Small intestine (tissue), 16 donors: ENCODE measurements at places on chromosomes 13 and 19.

DNA sequence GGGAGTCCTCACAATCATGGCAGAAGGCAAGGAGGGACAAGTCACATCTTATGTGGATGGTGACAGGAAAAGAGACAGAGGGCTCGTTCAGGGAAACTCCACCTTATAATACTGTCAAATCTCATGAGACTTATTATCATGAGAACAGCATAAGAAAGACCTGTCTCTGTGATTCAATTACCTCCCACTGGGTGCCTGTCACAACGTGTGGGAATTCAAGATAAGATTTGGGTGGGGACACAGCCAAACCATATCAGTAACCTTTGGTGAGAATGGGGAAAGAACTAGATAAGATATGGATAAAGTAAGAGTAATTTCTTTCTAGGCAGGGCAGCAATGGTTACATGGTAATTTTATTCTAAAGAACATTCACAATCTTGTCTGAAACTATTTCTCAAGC is 344.9 kb upstream of the KLF12 start:
- no peak overlapping the region for H3K4me3 ChIP-seq
- DNase-seq, result no peak
- H3K36me3 ChIP-seq, result no peaks in the 10 kb centered on the region
- no peaks in the 10 kb centered on the region for H3K4me1 ChIP-seq
- H3K27ac ChIP-seq, result no peak overlapping the region
- H3K27me3 ChIP-seq, result no peaks in the 10 kb centered on the region

DNA sequence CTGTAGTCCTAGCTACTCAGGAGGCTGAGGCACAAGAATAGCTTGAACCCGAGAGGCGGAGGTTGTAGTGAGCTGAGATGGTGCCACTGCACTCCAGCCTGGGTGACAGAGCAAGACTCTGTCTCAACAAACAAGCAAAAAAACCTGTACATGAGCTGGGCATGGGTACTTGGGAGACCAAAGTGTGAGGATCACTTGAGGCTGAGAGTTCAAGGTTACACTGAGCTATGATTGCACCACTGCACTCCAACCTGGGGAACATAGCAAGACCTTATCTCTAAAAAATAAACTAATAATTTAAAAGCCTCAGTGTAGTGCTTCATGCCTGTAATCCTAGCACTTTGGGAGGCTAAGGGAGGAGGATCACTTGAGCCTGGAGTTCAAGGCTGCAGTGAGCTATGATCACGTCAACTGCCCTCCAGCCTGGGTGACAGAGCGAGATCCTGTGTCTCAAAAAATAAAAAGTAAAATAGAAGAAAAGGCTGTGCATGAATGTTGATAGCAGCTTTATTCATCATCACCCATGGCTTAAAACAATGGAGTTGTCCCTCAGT is 12.3 kb upstream of the DOCK6 start:
- H3K36me3 ChIP-seq, result no peaks in the 10 kb centered on the region
- no peak overlapping the region for H3K4me3 ChIP-seq
- H3K27me3 ChIP-seq, result no peaks in the 10 kb centered on the region

DNA sequence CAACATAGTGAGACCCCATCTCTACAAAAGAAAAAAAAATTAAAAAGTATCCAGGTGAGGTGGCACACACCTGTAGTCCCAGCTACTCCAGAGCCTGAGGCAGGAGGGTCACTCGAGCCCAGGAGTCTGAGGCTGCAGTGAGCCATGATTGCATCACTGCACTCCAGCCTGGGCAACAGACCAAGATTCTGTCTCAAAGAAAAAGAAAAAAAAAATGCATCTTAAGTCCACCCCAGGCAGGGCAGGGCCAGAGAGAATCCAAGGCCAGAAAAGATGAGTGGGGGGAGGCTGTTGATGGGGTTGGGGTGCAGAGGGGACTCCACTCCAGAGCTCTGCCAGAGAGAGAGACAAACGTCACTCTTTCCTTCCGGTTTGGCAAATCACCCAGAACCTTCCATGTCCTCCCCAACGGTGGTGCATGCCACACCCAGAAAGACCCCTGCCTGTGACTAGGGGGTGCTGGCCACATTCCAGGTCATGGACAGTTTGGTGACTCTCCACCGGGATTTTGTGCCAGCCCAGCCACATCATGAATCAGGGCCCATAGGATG is 431 bp downstream of the FUT3 start:
- H3K27me3 ChIP-seq, result no peaks in the 10 kb centered on the region
- no peak for DNase-seq
- no peak overlapping the region for H3K27ac ChIP-seq
- no peaks in the 10 kb centered on the region for H3K4me1 ChIP-seq

GRCh38 chr19:907183-907853 is 5.7 kb downstream of the R3HDM4 start:
- H3K27ac ChIP-seq, result no peak overlapping the region
- H3K27me3 ChIP-seq, result no peaks in the 10 kb centered on the region
- peaks cover 3% of the 10 kb centered on the region for H3K4me1 ChIP-seq

GRCh38 chr13:53020764-53021335 is 7.8 kb upstream of the OLFM4 start:
- no peak for DNase-seq
- H3K4me1 ChIP-seq, result no peaks in the 10 kb centered on the region
- H3K27ac ChIP-seq, result no peak overlapping the region
- no peaks in the 10 kb centered on the region for H3K27me3 ChIP-seq
- H3K36me3 ChIP-seq, result no peaks in the 10 kb centered on the region

GRCh38 chr19:8609279-8610040 is 1.1 kb downstream of the ADAMTS10 start:
- H3K27ac ChIP-seq, result peak overlapping the region; percentile 65
- peaks cover 3% of the 10 kb centered on the region for H3K4me1 ChIP-seq
- H3K4me3 ChIP-seq, result peak overlapping the region; percentile 27
- H3K36me3 ChIP-seq, result no peaks in the 10 kb centered on the region
- no peak for DNase-seq
- H3K27me3 ChIP-seq, result no peaks in the 10 kb centered on the region

- H3K4me3 ChIP-seq, result no peak overlapping the region
- H3K27ac ChIP-seq, result no peak overlapping the region
- DNase-seq, result no peak
- H3K36me3 ChIP-seq, result no peaks in the 10 kb centered on the region
Measured at GRCh38 chr13:75468602-75469001, 13.4 kb downstream of the TBC1D4 start.

DNA sequence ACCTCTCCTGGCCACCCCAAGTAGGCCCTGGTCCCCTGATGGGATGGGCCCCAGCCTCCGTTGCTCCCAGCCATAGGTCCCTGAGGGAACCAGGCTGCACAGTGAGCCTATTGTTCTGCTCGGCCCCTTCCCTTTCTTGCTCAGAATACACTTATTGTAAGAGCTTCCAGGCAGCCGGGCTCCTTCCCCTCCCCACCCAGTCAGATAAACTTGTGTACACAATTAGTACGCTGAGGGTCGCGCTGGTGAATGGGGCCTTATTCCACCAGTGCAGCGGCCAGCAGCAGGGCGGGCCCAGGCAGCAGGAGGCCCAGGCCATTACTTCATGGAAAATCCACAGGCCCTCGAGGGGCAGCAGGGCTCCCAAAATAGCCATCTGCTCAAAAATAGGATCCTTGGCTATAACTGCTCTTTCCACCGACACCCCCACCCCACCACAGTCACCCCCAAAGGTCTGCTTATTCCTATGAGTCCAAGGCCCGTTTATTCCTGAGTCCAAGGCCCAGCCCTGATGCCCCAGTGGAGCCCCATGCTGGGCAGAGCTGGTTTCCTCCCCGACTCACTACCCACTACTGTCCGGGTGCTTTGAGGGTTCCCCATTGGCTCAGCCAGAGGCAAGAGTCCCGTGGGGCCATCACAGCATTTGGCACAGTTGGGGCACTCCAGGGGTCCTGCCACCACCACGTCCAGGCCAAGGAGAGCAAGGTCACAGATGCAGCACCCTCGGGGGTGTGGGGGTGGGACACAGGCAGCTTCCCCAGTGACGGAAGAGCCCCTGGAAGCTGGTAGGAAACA is 22.1 kb downstream of the CAPN12 start:
- no peak overlapping the region for H3K4me3 ChIP-seq
- DNase-seq, result peak; percentile 61
- H3K36me3 ChIP-seq, result peaks cover 100% of the 10 kb centered on the region
- H3K27ac ChIP-seq, result peak overlapping the region; percentile 63
- H3K27me3 ChIP-seq, result no peaks in the 10 kb centered on the region

DNA sequence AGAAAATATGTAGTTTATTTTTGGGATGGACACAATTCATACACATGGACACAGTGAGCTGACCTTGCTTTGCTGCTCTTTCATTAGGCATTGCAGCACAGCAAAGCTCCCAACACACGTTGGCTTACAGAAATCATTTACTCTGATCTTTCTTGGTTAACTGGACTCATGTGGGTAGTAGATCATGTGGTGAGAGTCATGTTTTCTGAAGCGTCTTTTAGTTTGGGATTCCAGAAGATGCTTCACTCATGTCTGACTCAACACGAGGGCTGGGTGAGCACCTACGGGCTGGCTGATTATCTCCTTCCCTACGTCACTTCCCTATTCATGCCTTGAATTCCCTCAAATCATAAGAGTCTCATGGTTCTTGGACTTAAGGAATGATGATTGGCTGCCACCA is 12.1 kb upstream of the LGALS16 start:
- peaks cover 2% of the 10 kb centered on the region for H3K27me3 ChIP-seq
- H3K4me1 ChIP-seq, result no peaks in the 10 kb centered on the region
- no peak for DNase-seq
- no peak overlapping the region for H3K4me3 ChIP-seq

DNA sequence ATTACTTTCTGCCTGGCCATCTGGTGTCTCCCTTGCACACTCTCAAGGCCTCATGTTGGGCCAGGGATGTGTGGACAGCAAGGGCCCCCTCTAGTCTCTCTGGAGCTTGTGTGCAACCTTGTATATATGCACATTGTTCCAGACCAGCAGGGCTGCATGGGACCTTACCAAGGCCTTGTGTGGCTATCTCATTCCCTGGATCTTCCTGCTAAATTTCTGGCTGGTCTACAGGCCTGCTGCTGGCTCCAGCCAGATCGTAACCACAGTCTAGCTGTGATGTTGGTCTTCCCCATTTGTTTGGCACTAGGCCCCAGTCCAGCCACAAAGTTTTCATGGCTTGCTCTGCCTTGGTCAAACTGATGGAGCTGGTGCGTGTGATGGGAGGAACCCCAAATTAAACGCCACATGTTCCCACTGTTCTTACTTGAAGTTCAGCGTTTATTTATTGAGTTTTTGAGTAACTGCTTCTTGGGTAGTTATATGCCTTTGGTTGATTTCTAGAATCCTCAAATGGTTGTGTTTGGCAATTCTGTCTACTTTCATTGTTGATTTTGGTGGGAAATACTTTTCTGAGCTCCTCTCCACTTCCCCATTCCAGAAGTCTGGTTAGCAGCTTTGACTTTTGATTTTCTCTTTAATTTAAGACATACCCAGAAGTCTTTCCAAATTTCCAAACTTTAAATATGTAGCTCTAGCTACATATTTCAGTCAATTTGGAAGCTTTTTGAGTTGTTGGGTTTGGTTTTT is 56.4 kb downstream of the SIPA1L3 start:
- H3K36me3 ChIP-seq, result no peaks in the 10 kb centered on the region
- H3K4me1 ChIP-seq, result no peaks in the 10 kb centered on the region
- no peaks in the 10 kb centered on the region for H3K27me3 ChIP-seq
- no peak overlapping the region for H3K27ac ChIP-seq
- H3K4me3 ChIP-seq, result no peak overlapping the region

DNA sequence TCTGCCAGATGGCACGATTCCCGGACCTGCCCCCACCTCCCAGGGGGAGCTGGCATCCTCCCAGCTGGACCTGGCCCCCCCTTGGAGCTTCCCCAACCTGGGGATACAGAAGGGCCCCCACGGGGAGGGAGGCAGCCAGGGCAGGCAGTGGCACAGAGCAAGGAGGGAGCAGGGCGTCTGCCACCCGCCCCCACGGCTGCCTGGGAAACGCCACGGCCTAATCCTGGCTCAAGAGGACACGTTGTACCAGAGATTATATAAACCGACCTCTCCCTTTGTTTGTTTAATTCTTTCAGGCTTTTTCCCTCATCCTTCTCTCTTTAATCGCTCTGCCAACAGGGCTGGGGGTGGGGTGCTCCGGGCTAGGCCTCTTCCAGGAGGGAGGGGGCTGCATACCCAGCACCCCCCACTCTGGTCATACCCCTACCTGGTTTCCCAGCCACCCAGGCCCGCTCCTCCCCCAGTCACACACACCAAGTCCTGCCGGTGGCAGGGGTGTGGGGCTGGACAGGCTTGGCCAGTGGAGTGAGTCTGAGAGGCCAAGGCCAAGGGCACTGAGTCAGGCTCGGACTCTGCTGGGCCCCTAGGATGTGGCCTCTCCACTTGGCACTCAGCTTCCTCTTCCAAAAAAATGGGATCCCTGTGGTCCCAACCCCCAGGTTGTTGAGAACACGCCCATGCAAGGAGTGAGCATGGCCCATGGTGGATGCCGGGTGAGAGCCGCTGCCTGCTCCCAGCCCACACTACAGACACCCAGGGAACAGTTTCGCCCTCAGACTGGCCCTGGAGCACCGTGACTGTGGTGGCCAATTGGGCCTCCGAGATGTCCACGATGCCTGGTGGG is 29.5 kb upstream of the NFIC start:
- H3K27ac ChIP-seq, result peak overlapping the region; percentile 61
- no peaks in the 10 kb centered on the region for H3K36me3 ChIP-seq
- H3K27me3 ChIP-seq, result peaks cover 2% of the 10 kb centered on the region
- H3K4me3 ChIP-seq, result no peak overlapping the region
- H3K4me1 ChIP-seq, result peaks cover 8% of the 10 kb centered on the region
- no peak for DNase-seq

GRCh38 chr13:82687884-82688283 is 1194.4 kb downstream of the SLITRK1 start:
- no peak overlapping the region for H3K4me3 ChIP-seq
- no peaks in the 10 kb centered on the region for H3K27me3 ChIP-seq
- H3K36me3 ChIP-seq, result no peaks in the 10 kb centered on the region
- no peaks in the 10 kb centered on the region for H3K4me1 ChIP-seq

- H3K27ac ChIP-seq, result no peak overlapping the region
- H3K4me3 ChIP-seq, result no peak overlapping the region
- no peak for DNase-seq
- peaks cover 47% of the 10 kb centered on the region for H3K36me3 ChIP-seq
- H3K4me1 ChIP-seq, result no peaks in the 10 kb centered on the region
Measured at GRCh38 chr19:19445911-19446361, 40.5 kb downstream of the GATAD2A start.

DNA sequence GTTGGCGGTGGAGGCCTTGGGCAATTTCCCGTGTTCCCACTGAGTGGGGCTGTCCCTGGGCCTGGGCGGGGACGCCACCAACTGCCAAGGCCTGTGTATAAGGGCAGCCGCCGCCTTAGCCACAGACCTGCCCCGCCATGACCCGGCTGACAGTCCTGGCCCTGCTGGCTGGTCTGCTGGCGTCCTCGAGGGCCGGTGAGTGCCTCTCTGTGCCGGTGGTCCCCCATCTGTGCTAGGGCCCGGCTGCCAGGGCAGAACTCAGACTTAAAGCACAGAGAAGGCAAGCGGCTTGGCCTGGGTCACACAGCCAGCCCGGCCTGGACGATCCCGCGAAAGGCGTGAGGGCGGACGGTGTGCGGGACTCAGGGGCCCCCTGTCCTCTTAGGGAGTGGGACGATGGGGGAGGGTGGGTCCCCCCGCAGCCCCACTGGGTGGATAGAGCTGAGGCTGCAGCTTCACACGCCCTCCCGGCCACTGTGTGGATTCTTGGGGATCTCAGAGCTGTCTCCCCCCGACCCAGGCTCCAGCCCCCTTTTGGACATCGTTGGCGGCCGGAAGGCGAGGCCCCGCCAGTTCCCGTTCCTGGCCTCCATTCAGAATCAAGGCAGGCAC is at the start of gene AZU1:
Gene AZU1, plus strand, starts transcription at position 128 of the 612 bp plus-strand sequence. Its CDS starts 10 bp downstream, at position 138.
- H3K36me3 ChIP-seq, result no peaks in the 10 kb centered on the region
- H3K27me3 ChIP-seq, result peaks cover 9% of the 10 kb centered on the region
- no peak within 1 kb of the TSS for H3K4me3 ChIP-seq
- DNase-seq, result no peak
- no peaks in the 10 kb centered on the region for H3K4me1 ChIP-seq
- H3K27ac ChIP-seq, result no peak within 1 kb of the TSS

GRCh38 chr19:47418692-47419029 is 666 bp downstream of the MEIS3 start:
- H3K4me1 ChIP-seq, result no peaks in the 10 kb centered on the region
- no peak overlapping the region for H3K27ac ChIP-seq
- DNase-seq, result no peak
- H3K27me3 ChIP-seq, result peaks cover 7% of the 10 kb centered on the region
- peaks cover 5% of the 10 kb centered on the region for H3K36me3 ChIP-seq
